ENCODE measurements at places on chromosomes 2 and 18.
A peak's percentile ranks its signal among the peaks of the same experiment; 100 is the strongest.

DNA sequence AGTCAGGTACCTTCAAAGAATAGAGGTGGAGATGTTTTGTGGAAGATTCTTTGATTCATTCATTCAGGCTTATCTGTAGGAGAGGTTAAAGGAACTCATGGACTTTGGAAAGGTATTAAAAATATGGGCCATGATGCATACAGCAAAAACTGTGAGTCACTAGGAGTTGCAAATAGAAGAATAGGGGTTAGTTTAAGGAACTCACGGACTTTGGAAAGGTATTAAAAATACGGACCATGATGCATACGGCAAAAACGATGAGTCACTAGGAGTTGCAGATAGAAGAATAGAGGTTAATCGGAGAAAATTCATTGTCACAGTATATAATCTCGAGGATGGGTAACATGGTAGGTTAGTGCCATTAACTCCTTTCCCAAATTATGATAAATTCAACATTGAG is 41.2 kb downstream of the SLC9A2 start:
- DNase-seq: no peak

DNA sequence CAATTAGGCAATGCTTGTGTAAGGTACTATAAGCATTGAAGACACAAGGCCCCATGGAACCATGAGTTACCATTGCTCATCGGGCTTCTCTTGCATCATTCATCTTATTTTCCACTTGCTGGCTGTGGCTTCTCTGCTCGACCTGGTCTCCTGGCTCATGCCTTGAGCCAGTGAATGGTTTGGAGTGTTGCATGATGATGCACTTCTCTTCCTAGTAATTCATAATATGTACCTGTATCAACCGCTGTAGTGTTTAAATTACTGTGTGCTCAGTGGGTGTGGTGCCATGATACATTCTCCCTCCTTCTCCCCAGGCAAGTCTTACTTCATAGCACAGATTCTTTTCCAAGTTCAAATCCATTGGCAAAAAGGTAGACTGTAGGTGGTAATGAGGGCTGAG is 66.8 kb downstream of the ABCA12 start:
- DNase-seq: no peak

- DNase-seq: no peak
Measured at GRCh38 chr2:15472133-15472532, 89.0 kb downstream of the NBAS start.

DNA sequence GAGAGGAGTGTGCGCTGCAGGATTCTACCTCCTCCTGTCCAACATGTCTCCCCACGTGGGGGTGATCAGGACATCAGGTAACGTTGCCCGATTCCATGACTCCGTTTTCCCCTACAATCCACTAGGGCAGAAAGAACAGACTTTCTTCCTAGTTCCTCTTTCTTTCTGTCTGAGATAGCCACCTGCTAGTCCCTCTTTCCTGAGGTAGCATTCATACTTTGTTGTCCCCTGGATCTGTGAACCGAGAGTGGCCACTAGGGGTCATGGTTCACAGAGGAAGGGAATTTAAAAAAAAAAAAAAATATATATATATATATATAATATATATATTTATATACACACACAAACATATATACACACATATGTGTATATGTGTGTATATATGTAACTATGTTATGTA is 210.0 kb upstream of the ZNF521 start:
- DNase-seq: no peak

DNA sequence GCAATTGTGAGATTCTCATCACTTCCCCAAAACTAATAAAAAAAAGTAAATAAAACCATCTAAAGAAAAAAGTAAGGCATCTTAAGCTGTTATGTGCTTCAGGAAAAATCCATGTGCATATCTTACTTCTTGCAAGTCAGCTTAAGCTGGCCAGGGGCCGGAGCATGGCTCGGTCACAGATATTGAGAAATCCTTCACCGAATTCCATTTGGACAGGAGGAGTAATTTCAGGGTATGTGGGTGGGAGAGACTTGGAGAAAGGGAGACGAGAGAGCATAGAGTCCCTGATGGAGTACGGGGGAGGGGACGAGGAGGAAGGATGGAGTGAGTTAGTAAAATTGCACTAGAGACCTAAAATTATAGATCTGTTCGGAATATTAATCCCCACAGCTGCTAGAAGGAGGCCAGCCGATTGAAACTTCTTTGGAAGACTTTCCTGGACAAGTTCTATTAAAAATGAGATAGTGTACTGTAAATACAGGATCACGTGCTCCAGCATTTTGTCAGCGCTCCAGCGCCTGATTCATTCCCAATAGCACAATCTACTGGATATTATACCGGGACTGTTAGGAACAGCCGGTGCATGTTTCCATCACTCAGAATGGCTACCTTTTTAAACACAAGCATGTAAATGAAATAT is 438.5 kb downstream of the ZNF516 start:
- DNase-seq: no peak

- no peak for DNase-seq
Measured at GRCh38 chr2:3179208-3179607, 198.4 kb downstream of the EIPR1 start.

GRCh38 chr2:24793761-24794435 is 673 bp downstream of the CENPO start:
- DNase-seq: peak; percentile 57

DNA sequence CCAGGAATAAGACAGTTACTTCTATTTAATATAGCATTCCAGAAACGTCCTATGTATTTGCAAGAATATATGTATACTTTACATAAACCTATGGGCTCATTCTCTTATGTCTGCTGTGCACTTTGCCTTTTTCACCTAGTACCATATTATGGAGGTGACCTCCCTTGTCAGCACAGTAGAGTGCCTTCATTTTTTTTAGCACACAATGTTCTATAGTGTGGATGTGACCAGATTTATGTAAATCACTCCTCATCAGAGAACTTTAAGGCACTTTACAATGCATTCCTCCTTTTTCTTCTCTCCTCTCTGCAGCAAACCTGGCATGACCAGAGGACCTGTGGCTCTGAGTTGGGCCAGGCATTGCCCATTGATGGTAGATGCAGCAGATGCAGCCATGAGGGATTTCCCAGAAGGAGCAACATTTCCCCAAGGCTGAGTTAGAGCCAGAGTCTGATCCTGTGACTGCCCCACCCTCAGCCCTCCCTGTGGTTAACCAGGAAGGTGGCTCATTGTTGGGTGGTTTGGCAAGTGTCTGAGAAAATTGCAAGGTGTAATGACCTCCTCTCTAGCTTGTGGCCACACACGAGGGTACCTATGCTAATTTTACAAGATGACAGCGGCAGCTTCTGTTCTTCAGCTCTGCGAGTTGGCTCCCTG is 76.5 kb upstream of the DLX2 start:
- no peak for DNase-seq

DNA sequence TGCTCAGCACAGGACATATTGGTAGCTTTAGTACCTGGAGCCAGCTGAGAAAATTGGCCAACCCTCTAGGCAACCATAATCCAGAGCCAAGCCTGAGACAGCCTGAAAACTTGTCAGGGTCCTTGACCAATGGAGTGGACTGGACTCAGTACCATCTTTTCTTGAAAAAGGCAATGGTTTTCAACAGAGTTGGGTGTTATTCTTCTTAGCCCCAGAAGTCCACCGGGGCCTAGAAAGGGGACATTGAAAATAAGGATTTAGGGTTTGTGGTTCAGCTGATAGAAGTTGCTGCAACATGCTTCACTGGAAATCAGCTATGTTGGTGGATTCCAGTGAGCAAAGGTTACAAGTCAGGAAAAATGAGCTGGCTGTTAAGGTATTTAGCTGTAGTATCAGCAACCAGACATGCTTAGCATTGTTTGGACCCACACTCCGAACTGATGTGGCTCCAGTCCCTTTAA is 22.1 kb upstream of the CNOT11 start:
- DNase-seq: no peak

DNA sequence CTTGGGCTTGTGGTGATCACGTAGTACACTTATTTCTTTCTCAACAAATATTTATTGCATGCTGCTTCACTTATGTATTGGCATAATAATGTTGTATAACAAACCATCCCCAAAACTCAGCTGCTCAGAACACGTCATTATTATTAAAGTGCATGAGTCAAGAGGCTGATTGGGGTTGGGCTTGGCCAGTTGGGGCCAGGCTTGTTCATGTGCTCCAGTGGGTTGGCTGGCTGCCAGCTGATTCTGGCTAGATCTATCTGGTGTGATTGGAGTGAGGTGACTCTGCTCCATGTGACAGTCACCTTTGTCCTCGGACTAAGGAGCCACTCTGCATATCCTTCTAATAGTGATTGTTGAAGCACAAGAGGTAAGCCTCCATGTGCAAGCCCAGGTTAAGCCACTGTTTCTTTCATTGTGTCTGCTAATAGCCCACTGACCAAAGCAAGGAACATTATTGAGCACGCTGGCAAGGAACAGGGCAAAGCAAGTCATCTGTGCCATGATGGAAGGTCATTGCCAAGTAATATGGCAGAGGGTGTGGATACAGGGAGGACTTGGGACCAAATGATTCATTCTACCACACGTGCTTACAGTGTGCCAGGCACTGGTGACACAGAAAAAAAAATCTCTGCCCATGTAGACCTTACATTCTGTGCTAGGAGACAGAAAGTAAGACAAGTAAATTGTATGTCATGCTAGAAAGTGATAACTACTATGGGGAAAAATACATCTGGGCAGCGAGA is 63.3 kb upstream of the TMEM182 start:
- no peak for DNase-seq

DNA sequence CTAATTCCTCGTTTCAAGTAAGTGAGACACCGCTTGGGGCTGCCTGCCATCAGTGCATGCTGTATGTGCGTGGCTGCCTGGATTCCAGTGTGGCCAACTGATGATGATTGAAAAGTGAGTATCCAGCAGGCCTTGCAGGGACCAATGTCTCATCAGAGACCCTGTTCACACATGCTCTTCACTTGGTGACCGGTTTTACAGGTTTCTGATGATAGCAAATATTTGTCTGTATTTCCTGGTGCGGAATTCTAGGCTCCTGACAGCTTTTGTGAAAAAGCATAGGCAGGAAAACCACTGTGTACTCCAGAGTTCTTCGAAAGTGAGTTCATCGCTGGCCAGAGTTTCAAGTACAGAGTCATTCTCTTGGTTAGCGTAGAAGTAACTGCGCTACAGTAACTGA is 13.8 kb upstream of the YWHAQ start:
- peak; percentile 32 for DNase-seq

GRCh38 chr2:196112418-196113034 is 43.9 kb upstream of the DNAH7 start:
- DNase-seq: no peak

DNA sequence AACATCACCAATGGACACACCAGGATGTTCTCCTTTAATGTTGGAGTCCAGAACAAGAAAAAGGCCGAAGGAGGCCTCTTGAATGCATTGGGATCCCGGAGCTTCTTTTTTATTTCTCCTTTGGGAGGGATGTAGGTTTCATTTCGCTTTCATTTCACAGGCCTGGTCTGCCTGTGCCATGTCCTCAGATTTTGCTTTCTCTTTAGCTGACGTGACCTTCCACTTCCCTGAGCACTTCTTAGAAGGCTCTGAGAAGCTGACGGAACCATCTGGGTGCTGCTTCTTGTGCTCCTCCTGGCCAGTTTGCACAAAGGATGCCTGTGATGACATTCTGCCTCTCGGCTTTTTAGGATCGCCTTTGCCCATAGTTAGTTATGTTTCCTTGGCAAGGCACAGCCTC is 15.1 kb upstream of the MBOAT2 start:
- DNase-seq: no peak

- no peak for DNase-seq
Measured at GRCh38 chr2:180573951-180574350, 406.5 kb upstream of the UBE2E3 start.

- DNase-seq: no peak
Measured at GRCh38 chr2:233349005-233349998, 5.0 kb upstream of the DGKD start.

GRCh38 chr18:13514558-13514957 is 211.8 kb downstream of the FAM210A start:
- DNase-seq: no peak

GRCh38 chr2:142716463-142717242 is 160.8 kb upstream of the KYNU start:
- DNase-seq: no peak

GRCh38 chr2:55947752-55948151 is 24.2 kb upstream of the EFEMP1 start:
- no peak for DNase-seq

DNA sequence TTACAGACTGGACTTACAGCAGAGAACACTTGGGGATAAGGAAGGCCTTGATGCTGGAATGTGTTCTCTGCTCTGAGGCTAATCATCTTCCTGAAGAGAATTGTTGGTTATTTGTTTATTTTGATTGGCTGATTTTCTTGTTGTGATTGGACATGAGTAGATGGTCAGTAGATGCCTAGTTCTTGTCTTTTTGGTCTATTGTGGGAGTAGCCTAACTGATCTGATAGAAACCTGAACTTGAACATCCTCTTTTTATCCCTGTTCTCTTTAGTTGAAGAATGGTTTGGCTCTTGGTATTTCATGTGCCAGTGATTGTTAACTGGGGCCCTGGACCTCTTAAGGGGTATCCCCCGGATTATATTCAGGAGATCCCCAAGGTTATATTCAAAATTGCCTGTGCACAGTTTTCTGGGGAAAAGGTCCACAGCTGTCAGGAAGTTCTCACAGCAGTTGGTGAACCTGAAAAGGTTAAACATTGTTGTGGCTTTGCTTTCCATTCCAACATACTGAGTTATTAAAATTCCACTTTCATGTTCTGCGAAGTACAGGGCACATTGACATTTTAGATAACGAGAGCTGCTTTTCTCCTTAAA is 13.6 kb downstream of the TWSG1 start:
- DNase-seq: no peak

- DNase-seq: no peak
Measured at GRCh38 chr2:239065962-239066361, 218.1 kb downstream of the TWIST2 start.

- no peak for DNase-seq
Measured at GRCh38 chr2:165567273-165567672, 97.8 kb downstream of the CSRNP3 start.

DNA sequence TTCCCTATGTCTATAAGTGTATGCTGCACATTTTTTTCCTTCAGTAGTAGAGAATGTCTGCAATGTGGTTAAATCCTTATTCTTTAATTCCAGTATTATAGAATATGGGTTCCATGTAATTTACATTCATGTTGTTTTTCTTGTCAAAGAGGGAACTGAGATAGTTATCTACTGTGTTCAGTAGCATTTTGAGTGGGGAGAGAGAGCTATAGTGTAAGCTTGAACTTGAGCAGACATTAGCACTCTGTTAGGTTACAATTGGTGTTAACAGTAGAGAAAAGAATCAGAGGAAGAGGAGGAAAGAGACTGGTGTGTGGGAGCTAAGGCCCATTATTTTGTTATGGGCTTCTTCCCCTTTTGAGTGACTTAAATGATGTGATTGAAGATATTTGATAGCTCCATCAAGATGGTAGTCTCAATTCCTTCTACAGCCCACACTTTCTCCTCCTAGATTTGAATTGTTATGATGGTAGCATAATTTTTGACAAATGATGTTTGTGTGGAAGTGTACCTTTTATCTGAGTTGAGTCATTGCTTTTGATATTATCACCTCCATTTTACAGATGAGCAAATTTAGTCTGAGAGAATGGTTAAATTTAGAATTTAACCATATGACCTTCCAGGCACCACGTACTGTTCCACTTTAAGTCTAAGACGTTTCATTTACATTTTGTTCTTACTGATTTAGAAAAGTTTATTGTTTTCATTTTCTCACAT is 71.3 kb downstream of the FMNL2 start:
- no peak for DNase-seq

GRCh38 chr2:205133544-205133943 is 548.8 kb upstream of the NRP2 start:
- DNase-seq: no peak

GRCh38 chr2:32739664-32740063 is 111.8 kb downstream of the TTC27 start:
- DNase-seq: no peak

GRCh38 chr18:51013259-51013658 is 16.8 kb upstream of the SMAD4 start:
- no peak for DNase-seq

All from activated CD8-positive, alpha-beta memory T cell treated with anti-CD3 and anti-CD28 coated beads, Interleukin-2, amount 50 U/mL, for 48 hours (primary cell).